ENCODE measurements at places on chromosomes 4 and X. TPM values are rescaled to one million over a fixed set of nuclear protein-coding genes. Genes with fewer than 3 reads are reported as not detected.

The CLDN2 gene
- polyA plus RNA-seq = 1.9 TPM

The HDX gene
- polyA plus RNA-seq = 5.9 TPM

The ZFX gene
- 12.5 TPM for polyA plus RNA-seq

The SPANXN5 gene
- polyA plus RNA-seq = not detected

The WWC2 gene
- polyA plus RNA-seq = 4.1 TPM

The CENPVL2 gene
- not detected for polyA plus RNA-seq

The ADH1A gene
- polyA plus RNA-seq = not detected

The SLC16A2 gene
- 9.3 TPM for polyA plus RNA-seq

The ASB12 gene
- polyA plus RNA-seq = 0.64 TPM

The TBX22 gene
- polyA plus RNA-seq = not detected

The IQCM gene
- not detected for polyA plus RNA-seq

The TEX13D gene
- polyA plus RNA-seq = not detected

The SLC9B1 gene
- 2.1 TPM for polyA plus RNA-seq

The GYPA gene
- polyA plus RNA-seq = not detected

The OPRPN gene
- not detected for polyA plus RNA-seq

The CSAG1 gene
- polyA plus RNA-seq = not detected

The KLHL34 gene
- polyA plus RNA-seq = 0.04 TPM

The SPIN2A gene
- polyA plus RNA-seq = 0.88 TPM

The ZIC3 gene
- polyA plus RNA-seq = not detected

The PRDM8 gene
- polyA plus RNA-seq = 4.7 TPM

The MAGED4B gene
- 25.7 TPM for polyA plus RNA-seq

Data from adrenal gland (tissue), 19 donors.